ENCODE measurements at places on chromosomes 3 and 15.

DNA sequence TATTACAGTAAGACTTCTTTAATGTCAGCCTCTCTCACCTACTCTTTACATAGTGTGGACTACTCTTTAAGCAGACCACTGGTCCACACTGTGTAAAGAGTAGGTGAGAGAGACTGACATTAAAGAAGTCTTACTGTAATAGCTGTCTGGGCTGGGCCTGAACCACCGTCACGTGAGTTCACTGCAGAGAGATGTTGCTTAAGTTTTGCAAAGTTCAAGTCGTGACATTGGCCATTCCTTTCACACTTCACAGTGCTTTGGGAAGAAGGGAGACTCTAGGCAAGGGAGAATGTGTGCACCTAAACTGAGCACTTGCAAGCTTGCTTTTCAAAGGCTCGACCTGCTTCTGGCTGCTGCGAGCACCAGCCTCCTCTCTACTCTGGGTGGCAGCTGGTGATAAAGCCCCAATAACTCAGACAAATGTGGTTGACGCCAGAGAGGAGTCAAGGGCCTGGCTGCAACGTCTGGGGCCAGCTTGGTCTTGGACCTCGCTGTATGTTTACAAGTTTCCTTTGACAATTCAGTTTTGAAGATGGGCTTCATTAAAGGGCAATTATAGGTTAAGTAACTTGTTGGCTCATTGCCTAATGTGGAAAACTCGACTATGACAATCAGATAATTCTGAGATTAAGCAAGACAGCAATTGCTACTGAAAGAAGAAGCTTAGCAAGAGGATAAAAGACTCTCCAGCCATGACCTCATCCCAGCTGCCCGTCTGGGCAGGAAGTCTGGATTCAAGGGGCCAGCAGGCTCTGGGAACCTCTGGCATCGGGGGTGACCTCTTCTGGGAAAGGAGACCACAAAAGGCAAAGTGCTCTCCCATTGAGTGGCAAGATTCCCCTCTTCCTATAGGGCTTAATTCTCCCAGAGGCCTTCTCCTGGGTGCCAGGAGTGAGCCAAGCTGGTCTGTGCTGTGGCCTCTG is 242.1 kb upstream of the TLE3 start:
- DNase-seq: no peak

DNA sequence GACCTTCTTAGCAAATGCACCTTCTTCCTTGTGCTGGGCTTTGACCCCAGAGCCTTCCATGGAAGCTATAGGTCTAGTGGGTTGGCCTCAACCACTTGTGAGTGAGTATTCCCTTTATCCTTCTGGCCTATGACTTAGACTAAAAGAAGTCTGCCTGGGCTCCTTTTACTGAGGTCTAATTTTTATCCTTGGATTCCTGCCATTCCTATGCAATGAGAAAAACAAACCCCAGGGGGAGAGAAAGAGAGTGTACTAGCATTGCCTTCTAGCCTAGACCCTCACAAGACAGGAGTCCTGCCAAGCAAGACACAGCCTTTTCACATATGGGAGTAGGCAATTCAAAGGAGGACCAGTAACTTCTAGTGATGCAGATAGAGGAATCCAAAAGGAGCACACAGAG is 155.4 kb downstream of the PPM1L start:
- no peak for DNase-seq

DNA sequence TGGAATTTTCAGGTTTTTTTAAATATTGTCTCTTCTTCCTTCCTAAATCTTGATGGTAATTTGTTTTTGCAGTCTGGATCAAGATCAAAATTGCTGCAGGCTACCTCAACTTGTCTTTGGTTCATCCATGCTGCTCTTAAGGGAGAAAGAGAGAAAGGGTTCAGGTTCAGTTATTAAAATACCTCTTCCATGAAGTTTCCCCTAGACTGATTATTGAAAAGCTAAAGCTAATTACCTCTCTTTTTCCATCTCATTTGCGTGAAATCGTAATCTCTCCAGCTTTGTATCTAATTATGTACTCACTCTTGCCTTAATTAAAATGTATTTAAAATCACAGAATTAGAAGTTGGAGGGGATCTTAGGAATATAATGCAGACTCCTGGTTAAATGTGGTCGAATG is 52.7 kb downstream of the SLC28A2 start:
- DNase-seq: no peak

GRCh38 chr3:40476478-40477470 is at the start of gene ZNF619:
Gene ZNF619 (plus strand): TSS chr3:40477122. CDS start chr3:40477980, 858 bp downstream.
- peak; percentile 49 for DNase-seq

- DNase-seq: no peak
These were observed 225.2 kb downstream of the WDR72 start for GRCh38 chr15:53534105-53534839.

GRCh38 chr3:196220587-196220986 is 4.3 kb downstream of the SLC51A start:
- no peak for DNase-seq

DNA sequence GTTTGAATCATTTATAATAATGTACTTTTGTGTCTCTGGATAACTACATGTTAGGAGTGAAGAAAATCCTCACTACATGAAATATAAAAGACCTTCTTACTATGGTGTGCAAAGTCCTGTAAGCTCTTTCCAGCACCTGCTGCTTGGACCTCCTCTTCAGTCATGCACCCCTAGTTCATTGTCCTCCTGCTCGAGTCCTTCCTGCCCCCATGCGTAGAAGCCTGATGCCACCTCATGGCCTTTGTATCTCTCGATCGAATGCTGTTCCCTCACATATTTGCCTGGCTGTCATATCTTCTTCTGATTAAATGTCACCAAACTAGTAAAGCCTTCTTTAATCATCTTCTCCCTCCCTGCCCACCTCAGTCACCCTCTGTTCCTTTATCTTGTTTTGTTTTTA is 49.9 kb upstream of the SUCLG2 start:
- no peak for DNase-seq

DNA sequence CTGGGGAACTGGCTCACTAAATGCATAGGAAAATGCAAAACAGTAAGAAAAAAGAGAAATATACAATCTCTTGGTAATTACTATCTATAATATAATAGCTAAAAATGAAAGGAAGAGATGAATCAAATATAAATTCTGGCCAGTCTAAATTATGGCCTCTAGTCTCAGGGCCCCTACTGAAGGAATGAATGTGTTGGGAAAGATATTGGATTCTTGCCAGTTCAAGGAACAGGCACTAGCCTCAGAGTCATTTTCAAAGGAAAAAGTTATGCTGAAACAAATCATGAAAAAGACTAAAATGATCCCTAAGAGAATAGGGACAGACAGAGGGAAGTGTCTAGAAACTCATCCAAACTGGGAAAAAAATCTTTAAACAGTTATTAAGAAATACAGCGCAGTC is 62.4 kb downstream of the C3orf80 start:
- DNase-seq: no peak

GRCh38 chr3:64343689-64344430 is 118.6 kb upstream of the PRICKLE2 start:
- no peak for DNase-seq

DNA sequence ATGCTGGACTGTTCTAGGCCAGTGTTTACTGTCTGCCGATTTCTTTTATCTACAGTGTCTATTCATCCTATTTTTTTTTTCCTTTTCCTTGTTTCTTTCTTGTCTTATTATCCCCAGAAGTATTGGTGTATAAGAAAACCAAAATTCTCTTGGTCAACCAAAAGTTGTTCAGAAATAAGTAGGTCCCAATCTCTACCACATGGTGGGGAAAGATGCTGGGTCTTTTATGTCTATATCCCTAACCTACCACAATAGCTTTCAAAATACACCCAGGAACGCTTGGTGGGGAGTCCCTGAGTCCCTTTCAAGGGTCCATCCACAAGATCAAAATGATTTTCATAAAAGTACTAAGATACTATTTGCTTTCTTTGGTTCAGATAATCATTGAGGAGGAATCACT is 225.6 kb downstream of the CLSTN2 start:
- DNase-seq: no peak

GRCh38 chr3:43327582-43327979 is 41.2 kb downstream of the SNRK start:
- DNase-seq: no peak

- no peak for DNase-seq
These were observed 18.4 kb downstream of the GCSAM start for GRCh38 chr3:112114576-112115160.

- no peak for DNase-seq
These were observed 946.2 kb upstream of the CFAP20DC start for GRCh38 chr3:59996056-59996455.

DNA sequence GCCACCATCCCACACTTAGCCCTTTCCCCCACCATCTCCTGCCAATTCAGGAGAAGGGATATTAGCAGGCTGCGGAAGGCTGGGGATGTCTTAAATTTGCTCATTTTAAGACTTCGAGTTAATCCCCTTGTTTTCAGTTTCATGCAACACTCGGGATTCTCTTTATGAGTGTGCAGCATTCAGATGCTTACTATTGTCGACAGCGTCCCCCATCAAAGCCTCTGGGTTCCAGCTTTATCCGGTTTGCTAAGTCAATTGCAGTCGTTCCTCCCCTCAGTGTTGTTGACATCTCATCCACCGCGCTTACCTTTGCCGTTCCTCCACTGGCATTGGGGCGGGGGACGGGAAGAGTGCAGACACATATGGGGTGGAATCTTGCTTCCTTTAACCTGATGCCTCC is 220.2 kb downstream of the VPS13C start:
- DNase-seq: no peak

GRCh38 chr3:128340198-128340903 is 126.3 kb downstream of the DNAJB8 start:
- DNase-seq: no peak

DNA sequence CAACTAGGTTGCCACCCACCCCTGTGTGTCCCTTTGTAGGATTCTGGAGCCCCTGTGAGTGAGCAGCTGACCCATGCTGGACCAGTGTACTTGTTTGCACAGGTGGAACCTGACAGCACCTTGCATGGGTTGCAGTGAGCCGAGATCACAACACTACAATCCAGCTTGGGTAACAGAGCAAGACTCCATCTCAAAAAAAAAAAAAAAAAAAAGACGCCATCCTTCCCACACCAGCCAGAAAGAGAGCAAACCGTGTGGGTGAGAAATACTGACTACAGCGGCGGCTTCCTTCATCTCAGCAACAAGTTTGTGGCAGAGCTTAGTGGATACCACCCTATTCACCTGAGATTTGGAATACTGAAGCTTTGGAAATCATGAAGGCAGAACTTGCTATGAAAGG is 746 bp upstream of the CD80 start:
- DNase-seq: no peak

GRCh38 chr3:189635339-189635738 is 4.2 kb downstream of the TP63 start:
- DNase-seq: no peak

DNA sequence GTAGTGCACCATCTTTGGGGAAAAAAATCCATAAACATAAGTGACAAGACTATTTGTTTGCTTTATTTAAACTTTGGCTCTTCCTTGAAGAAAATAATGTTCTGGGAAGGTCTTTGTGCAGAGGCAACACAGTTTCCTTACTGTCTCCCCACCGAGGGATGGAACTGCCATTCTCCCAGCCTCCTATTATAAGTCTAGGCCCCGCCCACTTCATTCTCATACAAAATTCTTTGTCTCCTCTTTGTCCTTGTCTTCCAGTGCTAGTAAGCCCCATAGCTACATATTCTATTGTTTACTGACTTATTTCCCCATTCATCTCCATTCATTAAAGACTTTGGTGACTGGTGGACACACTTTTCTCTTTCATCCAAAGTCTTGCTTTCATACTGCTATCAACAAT is 316.5 kb upstream of the ROBO2 start:
- DNase-seq: no peak

DNA sequence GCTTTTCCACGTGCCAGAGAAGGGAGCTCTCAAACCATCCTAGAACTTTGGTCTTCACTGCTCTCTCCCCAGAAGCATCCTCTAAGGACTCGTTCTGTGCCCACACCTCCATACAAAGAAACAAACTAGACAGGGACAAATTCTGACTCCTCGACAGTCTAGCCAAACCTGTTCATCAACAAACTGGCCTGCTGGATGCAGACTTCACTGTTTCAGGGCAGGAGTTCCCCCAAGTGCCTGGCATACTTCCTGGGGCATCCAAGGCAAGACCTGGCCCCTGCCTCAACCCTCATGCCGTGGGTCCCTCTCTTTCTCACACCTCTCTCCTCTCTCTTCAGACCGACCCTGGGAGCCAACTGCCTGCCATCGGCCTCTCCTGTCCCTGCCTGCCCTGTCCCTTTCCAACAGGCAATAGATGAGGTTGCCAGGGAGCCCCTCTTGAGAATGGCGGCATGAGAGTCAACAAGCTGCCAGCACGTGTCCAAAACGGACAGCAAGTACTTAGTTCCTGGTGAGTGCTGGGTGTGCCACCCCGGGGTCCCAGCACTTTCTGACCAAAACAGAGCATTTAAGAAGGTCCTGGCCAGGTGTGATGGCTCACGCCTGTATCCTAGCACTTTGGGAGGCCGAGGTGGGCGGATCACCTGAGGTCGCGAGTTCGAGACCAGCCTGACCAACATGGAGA is 79.1 kb upstream of the HES1 start:
- no peak for DNase-seq

DNA sequence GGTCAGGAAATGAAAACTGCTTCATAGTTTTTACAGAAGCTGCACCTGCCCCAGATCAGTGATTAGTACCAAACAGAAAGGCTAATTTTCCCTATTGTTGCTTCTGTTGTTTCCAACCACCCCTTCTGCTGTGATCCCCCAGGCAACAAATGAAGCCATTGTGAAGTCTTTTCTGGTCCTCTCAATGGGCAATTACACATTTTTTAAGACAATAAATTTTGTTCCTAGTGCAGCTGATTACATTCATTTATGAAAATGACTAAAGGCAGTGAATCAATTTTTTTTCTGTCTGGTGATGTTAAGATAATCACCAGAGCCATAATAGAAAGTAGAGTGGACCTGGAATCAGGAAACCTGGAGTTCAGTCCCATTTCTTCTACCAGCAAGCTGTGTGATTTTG is 32.7 kb downstream of the GLDN start:
- DNase-seq: no peak

GRCh38 chr3:132857317-132857716 is 135.1 kb upstream of the NPHP3 start:
- no peak for DNase-seq

- DNase-seq: no peak
These were observed 688.8 kb upstream of the CCDC54 start for GRCh38 chr3:106688464-106688863.

- DNase-seq: no peak
These were observed 469.3 kb upstream of the CFAP20DC start for GRCh38 chr3:59519094-59519493.

- no peak for DNase-seq
These were observed 110.4 kb downstream of the IL1RAP start for GRCh38 chr3:190624282-190624681.

DNA sequence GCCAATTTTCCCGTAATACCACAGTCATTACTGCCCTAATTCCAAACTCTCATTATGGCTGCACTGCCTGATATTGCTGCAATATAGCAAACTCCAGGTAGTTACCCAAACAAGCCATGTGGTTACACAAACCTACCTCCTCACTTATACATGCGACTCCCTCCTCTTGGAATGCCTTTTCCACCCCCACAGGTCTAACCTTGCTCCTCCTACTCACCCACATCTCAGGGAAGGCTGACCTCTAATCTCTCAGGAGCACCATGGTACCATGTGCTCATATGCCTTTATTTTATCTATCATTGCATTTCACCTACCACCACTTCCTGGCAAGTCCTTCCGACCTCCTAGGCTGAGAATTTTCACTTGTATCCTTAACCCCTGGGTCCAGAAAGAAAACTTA is 2.9 kb downstream of the RBPMS2 start:
- DNase-seq: no peak

- no peak for DNase-seq
These were observed 50.6 kb upstream of the TBC1D23 start for GRCh38 chr3:100209948-100210771.

GRCh38 chr3:113507501-113508067 is 7.4 kb downstream of the SPICE1 start:
- DNase-seq: no peak

- DNase-seq: no peak
These were observed 172.0 kb upstream of the HES1 start for GRCh38 chr3:193963808-193964516.

Measured in activated T-helper 2 cell treated with anti-CD3 and anti-CD28 coated beads, Interferon-gamma antibody, Interleukin-2, Interleukin-4, amounts not matched to agents 10 μg/mL and 5 μg/mL and 100 μg/mL, durations not matched to agents 14 hours and 24 hours and 36 hours (primary cell).